ENCODE measurements at places on chromosomes 2 and 18.
A peak's percentile ranks its signal among the peaks of the same experiment; 100 is the strongest.

DNA sequence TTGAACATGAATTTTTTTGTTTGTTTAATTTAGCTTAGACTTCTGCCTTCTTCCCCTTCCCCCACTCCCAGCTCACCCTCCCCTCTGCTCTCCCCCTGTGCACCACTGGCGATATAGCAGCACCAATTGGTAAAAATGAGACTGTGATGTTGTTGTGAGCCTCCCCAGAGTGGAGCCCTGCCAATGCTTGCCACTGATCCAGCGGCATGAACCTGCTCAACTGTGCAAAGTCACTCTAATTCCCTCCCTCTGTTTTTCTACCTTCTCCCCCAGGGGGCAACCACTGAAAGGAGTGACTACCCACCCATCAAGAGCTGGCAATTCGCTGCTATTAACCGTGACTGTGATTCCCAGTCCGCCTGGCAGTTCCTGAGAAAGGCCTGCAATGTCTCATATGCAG, 30.2 kb downstream of the KLHL14 start:
- no peaks in the 10 kb centered on the region for H3K27me3 ChIP-seq
- no peak overlapping the region for H3K27ac ChIP-seq
- H3K4me3 ChIP-seq: no peak overlapping the region
- DNase-seq: no peak

GRCh38 chr2:25672494-25673299, 680 bp downstream of the DTNB start:
- peaks cover 8% of the 10 kb centered on the region for H3K4me1 ChIP-seq
- no peak overlapping the region for H3K27ac ChIP-seq
- peak overlapping the region; percentile 95 for H3K4me3 ChIP-seq

- peaks cover 12% of the 10 kb centered on the region for H3K4me1 ChIP-seq
- DNase-seq: no peak
- no peak overlapping the region for H3K4me3 ChIP-seq
- no peak overlapping the region for H3K27ac ChIP-seq
- no peaks in the 10 kb centered on the region for H3K27me3 ChIP-seq
Measured at GRCh38 chr2:149000158-149000938, 38.2 kb upstream of the LYPD6B start.

- no peak for DNase-seq
- no peak overlapping the region for H3K4me3 ChIP-seq
- no peaks in the 10 kb centered on the region for H3K27me3 ChIP-seq
- H3K27ac ChIP-seq: no peak overlapping the region
Measured at GRCh38 chr2:149692961-149693396, 105.4 kb upstream of the MMADHC start.

GRCh38 chr2:100780203-100781008, 39.5 kb upstream of the NPAS2 start:
- H3K36me3 ChIP-seq: no peaks in the 10 kb centered on the region
- H3K4me3 ChIP-seq: no peak overlapping the region
- H3K4me1 ChIP-seq: 0 out of 2 replicates have a peak, but pooled peaks cover 3% of the 10 kb centered on the region
- H3K27me3 ChIP-seq: no peaks in the 10 kb centered on the region
- no peak for DNase-seq

DNA sequence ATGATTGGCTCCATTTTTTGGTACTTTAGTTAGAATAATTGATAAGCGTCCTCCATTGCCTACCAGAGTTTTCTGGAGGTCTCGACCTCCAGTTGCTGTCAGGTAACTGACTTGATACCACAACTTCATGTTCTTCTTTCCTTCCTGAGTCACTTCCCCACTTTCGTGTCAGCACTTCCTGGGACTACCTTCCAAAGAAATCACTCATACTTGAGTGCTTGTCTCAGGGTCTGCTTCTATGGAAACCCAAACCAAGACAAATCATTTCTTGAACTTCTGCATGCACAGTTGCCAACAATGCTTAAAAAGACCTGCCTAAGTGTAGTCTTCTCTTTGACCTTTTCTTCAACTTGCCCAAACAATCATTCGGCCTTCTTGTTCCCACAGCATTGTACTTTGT, 210.3 kb upstream of the ETAA1 start:
- no peaks in the 10 kb centered on the region for H3K4me1 ChIP-seq
- H3K36me3 ChIP-seq: no peaks in the 10 kb centered on the region

DNA sequence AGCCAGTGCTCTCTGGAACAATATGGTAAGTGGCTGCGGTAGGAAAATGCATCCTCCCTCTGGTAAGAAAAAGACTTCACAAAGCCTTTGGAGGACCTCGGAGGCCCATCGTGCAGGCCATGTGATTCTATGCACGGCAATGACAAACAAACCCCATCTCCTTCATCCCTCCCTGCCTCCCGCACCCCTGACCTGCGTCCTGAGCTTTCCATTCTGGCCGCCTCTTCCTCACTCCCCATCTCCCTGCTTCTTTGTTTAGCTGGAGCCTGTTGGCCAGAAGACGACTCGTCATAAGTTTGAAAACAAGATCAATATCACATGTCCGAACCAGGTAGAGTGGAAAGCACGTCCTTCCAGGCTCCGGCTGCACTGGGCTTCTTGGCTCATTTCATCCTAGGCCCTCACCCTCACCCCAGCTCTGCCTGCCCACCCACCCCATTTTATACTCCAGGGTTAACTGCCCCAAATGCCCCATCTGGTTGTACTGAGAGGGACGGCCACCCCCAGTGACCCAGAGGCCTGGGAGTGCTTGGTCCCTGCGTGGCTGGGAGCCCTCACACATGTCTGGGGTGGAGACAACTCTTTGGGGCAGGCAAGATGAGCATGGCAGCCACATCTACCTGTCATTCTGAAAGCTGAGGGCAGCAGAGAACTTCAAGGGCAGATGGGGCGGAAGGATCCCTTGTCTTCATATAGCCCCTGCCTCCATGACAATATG, 94.0 kb downstream of the PLB1 start:
- no peaks in the 10 kb centered on the region for H3K4me1 ChIP-seq
- DNase-seq: no peak
- no peak overlapping the region for H3K27ac ChIP-seq
- no peaks in the 10 kb centered on the region for H3K36me3 ChIP-seq
- H3K27me3 ChIP-seq: no peaks in the 10 kb centered on the region

DNA sequence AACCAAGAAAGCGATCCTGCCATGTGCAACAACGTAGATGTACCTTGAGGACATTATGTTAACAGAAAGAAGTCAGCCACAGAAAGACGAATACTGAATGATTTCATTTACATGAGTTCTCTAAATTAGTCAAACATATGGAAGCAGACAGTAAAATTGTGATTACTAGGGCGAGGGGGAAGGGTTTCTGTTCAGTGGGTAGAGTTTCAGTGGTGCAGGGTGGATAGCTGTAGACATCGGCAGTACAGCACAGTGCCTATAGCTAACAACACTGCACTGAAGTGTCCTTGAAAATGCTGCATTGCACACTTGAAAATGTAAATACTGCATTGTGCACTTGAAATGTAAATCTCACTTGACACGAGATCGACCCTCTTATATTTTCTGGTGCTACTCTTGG, 275.3 kb downstream of the GALR1 start:
- DNase-seq: no peak
- H3K27ac ChIP-seq: no peak overlapping the region
- H3K4me1 ChIP-seq: no peaks in the 10 kb centered on the region
- H3K4me3 ChIP-seq: no peak overlapping the region
- H3K36me3 ChIP-seq: no peaks in the 10 kb centered on the region

- no peak overlapping the region for H3K4me3 ChIP-seq
- no peaks in the 10 kb centered on the region for H3K36me3 ChIP-seq
- no peaks in the 10 kb centered on the region for H3K4me1 ChIP-seq
- no peak overlapping the region for H3K27ac ChIP-seq
- no peak for DNase-seq
- no peaks in the 10 kb centered on the region for H3K27me3 ChIP-seq
Measured at GRCh38 chr2:27351802-27352598, 4.6 kb downstream of the GTF3C2 start.

DNA sequence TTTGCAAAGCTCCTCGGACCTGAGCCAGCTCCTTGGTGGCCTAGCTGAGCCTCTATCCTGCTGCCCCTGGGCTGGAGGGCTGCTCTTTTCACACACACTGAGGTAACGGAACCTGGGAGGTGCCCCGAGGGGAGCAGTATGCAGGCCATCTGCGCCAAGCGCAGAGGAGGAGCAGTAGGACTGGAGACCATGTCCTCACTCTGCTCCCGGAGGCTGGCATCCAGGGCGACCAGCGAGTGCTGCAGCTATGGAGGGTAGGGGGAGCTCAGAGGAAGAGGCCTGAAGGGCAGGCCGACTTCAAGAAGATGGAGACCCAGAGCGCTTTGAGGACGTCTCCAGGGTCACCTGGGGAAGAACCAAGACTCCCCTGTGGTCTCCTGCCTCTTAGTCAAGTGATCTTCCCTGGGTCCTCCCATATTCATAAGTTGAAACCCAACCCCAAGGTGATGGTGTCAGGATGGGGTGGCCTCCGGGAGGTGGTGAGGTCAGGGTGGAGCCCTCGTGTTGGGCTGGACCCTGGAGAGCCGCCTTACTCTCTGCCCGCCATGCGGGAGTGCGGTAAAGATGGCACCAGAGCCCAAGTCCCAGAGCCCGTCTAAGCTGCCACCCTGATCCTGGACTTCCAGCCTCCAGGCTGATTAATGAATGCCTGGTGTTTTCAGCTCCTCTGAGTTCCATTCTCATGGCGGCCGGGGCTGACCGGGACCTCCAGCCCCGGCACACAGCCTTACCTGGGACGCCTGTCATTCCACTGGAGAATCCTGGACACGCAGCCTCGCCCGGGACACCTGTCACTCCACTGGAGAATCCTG, 160.7 kb downstream of the NDUFA10 start:
- H3K27me3 ChIP-seq: no peaks in the 10 kb centered on the region
- no peaks in the 10 kb centered on the region for H3K36me3 ChIP-seq
- no peak for DNase-seq
- H3K27ac ChIP-seq: no peak overlapping the region
- H3K4me1 ChIP-seq: no peaks in the 10 kb centered on the region

- no peak overlapping the region for H3K27ac ChIP-seq
- no peaks in the 10 kb centered on the region for H3K4me1 ChIP-seq
- no peaks in the 10 kb centered on the region for H3K36me3 ChIP-seq
- DNase-seq: no peak
- H3K4me3 ChIP-seq: no peak overlapping the region
Measured at GRCh38 chr2:62343206-62343605, 147.3 kb downstream of the B3GNT2 start.

- no peaks in the 10 kb centered on the region for H3K27me3 ChIP-seq
- H3K4me1 ChIP-seq: no peaks in the 10 kb centered on the region
- no peaks in the 10 kb centered on the region for H3K36me3 ChIP-seq
- H3K27ac ChIP-seq: no peak overlapping the region
- H3K4me3 ChIP-seq: no peak overlapping the region
Measured at GRCh38 chr2:157509744-157510143, 65.9 kb upstream of the CYTIP start.

DNA sequence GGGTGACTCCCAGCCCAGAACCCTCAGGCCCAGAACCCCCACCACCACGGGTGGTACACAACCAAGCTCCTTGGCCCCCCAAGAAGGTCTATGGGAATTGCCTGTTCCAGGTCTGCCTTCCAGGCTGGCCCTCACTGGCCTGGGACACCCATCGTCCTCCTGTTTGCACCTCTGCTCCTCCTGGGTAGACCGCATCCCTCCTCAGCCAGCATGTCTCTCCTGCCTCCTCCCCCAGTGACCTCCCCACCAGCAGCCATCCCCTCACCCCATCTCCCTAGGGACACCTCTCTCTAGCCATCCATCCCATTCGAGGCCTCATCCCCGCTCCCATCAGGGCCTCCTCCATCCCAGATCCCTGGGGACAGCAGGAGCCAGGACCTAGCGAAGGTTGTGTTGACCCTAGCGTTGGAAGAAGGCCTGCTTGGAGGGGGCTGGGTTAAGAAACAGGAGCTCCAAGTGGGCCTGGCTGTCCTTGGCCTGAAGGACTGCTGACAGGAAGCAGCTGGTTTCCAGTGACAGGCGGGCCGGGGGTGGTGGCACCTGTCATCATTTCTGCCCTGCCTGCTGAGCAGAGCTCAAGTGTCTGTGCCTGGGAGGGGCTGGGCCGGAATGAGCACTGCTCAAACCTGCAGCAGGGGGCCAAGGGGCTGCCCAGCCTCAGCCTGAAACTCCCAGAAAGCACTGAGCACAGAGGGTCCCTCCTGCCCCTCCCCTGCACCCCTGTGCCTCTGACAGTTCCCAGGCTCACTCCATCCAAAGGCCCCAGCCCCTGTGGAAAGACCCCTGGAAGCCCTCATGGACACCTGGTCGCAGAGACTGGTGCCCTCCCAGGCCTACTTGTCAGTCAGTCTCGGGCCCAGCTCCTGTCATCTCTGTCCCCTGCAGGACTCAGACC, 96.0 kb upstream of the OTOS start:
- no peaks in the 10 kb centered on the region for H3K27me3 ChIP-seq
- H3K4me1 ChIP-seq: peaks cover 3% of the 10 kb centered on the region
- DNase-seq: no peak
- no peaks in the 10 kb centered on the region for H3K36me3 ChIP-seq

- no peak overlapping the region for H3K4me3 ChIP-seq
- DNase-seq: no peak
- no peaks in the 10 kb centered on the region for H3K36me3 ChIP-seq
- H3K27me3 ChIP-seq: no peaks in the 10 kb centered on the region
Measured at GRCh38 chr2:68650645-68651044, 7.3 kb downstream of the PROKR1 start.

GRCh38 chr18:22694954-22695353, 238.2 kb upstream of the RBBP8 start:
- H3K27me3 ChIP-seq: no peaks in the 10 kb centered on the region
- DNase-seq: peak; percentile 7
- H3K27ac ChIP-seq: no peak overlapping the region
- H3K4me3 ChIP-seq: no peak overlapping the region
- no peaks in the 10 kb centered on the region for H3K4me1 ChIP-seq

DNA sequence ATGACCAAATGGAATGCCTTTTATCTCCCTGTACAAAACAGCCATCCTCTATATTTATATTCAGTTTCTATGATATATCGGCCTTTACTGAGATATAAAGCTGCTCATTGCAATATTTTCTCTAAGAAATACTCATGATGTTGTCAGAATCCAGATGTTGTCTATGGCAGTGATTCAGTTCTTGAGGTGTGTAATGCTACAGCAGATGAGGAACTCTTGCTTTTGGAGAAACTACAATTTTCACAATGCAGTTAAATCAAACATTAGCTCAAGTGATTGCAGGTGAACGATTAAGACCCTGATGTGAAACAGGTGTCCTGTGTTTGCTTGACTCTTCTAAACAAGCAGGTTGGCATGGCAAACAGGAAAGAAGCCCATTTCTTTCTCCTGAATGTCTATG, 256.2 kb upstream of the CDH20 start:
- DNase-seq: no peak
- H3K36me3 ChIP-seq: no peaks in the 10 kb centered on the region
- H3K27me3 ChIP-seq: no peaks in the 10 kb centered on the region
- H3K4me1 ChIP-seq: no peaks in the 10 kb centered on the region
- no peak overlapping the region for H3K4me3 ChIP-seq
- H3K27ac ChIP-seq: no peak overlapping the region

Data from iPS DF 6.9 (cell line).